ENCODE measurements at places on chromosomes 11 and 22. TPM values are rescaled to one million over a fixed set of nuclear protein-coding genes. Genes with fewer than 3 reads are reported as not detected.

DNA sequence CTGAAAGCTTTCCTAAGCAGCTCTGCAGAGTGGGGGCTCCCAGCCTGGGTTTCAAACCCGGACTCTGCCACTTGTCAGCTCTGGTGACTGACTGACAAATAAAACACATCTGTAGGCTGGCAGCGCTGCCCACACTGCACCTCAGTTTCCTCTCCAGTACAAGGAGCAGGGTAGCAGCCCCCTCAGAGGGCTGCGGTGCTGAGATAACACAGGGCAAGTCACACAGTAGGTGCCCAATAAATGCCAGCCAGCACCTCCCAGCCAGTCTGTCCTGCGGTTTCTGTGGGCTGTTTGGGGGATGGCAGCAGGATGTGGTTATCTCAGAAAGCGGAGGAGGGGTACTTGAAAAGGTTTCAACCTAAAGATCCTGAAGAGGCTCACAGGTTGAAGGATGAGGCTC, 1.5 kb downstream of the SYT12 start:
- DNase-seq: peak; percentile 65

- DNase-seq: no peak
Measured at GRCh38 chr11:3635641-3636375, 6.0 kb downstream of the ART5 start.

GRCh38 chr11:63939397-63939891, 642 bp downstream of the NAA40 start:
- DNase-seq: no peak

DNA sequence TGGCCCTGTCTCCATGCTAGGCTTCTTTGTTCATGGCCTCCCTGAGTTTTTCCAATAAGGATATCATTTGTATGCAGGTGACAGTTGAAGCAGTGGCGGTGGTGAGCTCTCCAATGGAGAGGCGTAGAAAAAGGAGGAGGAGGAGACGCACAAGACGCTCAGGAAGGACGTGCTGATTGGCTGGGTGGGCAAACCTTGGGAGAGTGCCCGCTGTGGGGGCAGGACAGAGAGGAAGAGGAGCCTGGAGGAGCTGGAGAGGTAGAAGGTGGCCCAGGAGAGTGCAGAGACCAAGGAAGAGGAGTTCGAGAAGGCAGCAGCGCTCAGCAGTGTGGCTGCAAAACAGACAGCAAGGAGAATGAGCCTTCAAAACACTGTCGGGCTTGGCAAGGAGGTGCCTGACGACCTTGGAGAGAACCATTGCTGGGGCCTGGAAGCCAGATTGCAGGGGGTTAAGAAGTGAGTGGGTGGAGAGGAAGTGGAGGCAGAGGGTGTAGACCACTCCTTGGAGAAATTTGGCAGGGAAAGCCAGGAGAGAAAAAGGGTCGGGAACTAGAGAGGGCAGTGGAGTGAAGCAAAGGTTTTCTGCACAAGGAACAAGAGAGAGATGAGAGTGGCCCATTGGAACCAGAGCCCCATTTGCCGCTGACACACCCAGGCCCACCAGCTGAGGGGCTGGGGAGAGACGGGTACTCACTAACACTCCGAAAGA, 7.5 kb downstream of the CLCF1 start:
- DNase-seq: no peak

DNA sequence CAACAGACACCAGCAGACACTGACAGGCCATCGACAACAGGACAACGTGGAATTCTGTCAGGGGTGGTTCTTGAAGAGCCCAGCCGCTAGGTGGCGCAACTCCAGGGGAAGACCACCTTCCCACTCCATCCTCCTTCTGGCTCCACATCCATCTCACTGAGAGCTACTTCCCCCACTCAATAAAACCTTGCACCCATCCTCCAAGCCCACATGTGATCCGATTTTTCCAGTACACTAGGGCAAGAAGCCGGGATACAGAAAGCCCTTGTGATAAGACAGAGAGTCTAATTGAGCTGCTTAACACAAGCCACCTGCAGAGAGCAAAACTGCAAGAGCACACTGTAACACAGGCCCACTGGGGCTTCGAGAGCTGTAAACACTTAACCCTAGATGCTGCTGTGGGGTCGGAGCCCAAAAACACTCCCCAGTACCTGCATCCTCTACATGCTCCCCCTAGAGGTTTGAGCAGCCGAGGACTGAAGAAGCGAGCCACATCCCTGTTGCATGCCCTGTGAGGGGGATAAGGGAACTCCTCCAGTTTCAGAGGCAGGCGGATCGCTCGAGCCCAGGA, 11.5 kb upstream of the RAB39A start:
- no peak for DNase-seq

- DNase-seq: no peak
Measured at GRCh38 chr11:126929179-126930061, 71.2 kb downstream of the KIRREL3 start.

DNA sequence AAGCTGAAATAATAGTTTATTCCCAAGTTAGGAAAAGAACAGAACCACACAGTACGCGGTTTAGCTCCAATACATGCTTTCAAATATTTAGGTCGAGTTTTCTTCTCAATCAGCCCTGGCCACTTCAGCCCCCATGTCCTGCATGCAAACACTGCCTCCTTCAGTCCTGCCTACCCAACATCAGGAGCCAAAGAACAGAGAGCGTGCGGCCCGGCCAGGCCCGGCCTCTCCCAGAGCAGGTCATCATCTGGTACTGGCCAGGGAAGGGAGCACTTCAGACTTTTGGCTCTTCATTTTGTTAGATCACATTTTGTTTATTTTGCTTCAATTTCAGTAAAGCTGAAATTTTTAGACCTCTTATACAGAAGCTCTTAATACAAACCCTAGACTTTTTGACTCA, 6.7 kb downstream of the BRD1 start:
- no peak for DNase-seq

DNA sequence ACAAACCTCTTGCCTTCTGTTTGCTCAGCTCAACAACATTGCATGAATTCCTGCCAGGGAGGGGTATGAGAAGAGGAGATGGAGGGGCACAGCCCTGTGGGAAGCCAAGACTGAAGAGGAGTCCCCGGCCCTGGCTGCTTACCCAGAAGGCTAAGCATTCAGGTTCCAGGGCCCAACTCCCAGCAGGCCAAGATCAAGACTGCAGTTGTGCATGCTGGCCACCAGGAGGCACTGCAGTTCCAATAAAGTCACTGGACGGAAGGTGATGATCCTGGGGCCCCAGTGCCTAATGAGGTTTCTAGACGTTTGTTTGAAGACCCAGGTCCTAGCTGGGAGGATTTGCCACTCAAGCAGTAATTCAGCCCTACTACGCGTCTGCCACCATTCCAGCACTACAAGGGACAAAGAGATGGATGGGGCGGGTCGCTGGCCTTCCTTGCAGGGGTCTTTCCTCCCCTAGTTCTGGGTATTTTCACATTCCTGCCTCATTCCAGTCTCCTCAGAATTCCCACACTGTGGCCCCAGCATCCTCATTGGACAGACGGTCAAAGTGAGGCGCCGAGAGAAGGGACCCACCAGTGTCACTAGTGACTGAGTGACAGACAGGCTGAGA, 23.6 kb downstream of the ALX4 start:
- peak; percentile 70 for DNase-seq

GRCh38 chr11:107741044-107741823, 29.4 kb upstream of the SLN start:
- DNase-seq: no peak

DNA sequence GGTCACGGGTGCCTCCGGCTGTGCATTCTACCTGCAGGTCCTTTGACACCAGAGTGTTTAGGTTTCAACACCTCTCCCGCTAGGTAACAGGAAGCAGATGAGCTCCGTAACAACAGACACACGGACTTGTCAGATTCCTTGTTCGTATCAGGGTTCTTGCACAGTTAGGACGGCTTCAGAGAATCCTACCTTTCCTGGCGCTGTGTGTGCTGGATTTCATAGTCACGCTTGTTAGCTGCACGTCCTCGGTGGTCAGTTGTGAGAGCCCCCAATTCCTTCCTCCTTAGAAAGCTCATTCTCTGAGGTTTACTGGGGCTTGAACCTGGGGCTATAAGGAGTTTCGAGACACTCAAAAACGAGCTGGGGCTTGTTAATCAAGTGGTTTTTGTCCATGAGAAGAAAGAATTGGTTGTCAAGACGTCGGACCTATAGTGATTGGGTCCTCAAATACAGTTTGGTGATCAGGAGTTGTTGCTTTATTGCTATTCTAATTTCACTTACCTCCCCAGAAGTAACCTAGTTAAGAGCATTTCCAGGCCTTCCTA, 664 bp downstream of the DDB2 start:
- DNase-seq: no peak

- no peak for DNase-seq
Measured at GRCh38 chr22:39133871-39134270, 18.6 kb downstream of the CBX7 start.

DNA sequence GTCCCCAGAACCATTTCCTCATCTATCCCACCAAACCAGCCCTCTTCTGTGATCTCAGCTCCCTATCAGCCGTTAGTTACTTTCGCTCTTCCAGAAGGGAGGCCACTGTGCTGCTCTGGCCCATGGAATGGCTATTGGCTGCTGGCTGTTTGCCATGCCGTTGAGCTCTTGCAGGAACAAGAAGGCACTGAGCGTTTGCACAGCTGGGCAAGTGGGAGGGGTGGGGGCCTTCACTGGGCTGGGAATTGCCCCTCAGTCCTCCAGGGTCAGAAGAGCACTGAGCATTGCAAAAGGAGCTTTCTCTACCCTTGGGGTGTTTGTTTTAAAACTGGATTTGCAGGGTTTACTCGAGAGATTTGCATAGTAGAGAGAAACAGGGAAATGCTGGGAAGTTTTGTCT, 129.0 kb upstream of the PARVA start:
- DNase-seq: no peak

- no peak for DNase-seq
Measured at GRCh38 chr11:119859684-119860083, 130.7 kb upstream of the NECTIN1 start.

- DNase-seq: no peak
Measured at GRCh38 chr22:45638834-45639746, 32.5 kb upstream of the ATXN10 start.

GRCh38 chr11:75384438-75385080, 14.8 kb upstream of the RPS3 start:
- DNase-seq: peak; percentile 81

DNA sequence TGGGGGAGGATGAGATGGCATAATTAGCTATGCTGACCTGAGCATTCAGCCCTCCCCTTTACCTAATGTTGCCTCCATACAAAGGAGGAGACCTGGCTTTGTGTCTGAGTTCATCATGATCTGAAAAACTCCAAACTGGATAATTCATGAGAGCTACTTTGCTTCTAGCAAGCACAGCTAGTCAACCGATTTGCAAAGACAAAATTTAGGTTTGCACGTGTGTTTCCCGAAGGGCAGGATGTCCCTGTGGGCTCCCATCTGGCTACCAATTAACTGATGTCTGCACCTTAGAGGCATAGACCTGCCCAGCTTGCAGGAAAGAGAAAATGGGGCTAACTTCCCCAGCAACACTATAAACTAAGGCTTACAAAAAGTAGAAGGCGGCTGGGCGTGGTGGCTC, 42.2 kb upstream of the POU2AF1 start:
- no peak for DNase-seq

DNA sequence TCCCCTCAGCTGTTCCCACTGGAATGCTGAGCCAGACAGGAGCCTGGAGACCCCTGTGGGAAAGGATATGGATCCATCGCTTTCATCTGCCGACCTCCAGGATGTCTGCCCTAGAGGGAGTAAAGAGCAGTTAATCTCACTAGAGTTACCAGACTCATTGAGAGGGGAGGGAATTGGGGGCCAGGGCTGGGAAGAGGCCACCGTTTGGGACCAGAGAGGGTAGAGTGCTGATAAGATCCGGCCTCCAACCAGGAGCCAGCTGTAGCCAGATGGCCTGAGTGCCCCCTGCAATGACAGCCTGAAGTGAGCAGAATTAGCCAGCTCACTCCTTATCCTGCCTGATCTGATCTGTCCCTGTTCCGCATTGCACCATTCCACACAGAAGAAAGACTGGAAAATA, 3.7 kb upstream of the APLNR start:
- no peak for DNase-seq

- DNase-seq: no peak
Measured at GRCh38 chr11:134521452-134522289, 109.6 kb upstream of the B3GAT1 start.

DNA sequence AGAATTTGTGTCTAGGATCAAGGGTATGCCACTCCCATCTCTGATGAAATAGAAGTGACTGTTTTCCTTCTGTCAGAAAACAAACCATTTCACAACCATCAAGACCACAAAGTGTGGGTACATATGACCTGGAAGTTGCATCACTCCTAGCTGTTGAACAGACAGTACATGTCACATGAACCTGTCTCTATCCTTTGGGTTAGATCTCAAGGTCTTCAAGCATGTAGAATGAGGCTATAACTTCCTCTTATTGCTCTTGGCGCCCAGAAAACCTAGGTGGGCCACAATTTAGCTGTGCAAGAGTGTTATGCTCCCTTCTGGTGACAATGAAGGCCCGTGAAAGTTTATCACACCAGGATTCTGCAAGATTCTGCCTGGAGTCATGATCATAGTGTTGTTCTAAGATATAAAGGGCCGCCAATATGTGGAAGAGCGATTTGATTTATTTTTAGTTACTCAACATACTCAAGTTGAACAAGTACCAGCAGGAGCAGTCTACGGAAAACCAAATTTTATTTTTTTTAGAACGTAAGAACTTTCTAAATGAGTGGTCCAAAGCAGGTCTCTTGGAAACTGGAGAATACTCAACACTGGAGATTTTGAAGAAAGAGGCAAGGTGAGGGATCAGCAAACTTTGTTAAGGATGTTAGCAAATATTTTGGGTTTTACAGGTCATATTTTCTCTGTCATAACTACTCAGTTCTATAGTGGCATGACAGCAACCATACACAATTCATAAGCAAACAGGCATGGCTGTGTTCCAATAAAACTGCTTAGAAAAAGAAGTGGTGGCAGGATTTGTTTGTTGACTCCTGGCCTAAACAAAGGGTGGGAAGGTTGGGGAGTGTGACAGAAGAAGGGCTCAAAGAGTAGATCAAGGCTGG, 101.8 kb downstream of the USP35 start:
- no peak for DNase-seq

DNA sequence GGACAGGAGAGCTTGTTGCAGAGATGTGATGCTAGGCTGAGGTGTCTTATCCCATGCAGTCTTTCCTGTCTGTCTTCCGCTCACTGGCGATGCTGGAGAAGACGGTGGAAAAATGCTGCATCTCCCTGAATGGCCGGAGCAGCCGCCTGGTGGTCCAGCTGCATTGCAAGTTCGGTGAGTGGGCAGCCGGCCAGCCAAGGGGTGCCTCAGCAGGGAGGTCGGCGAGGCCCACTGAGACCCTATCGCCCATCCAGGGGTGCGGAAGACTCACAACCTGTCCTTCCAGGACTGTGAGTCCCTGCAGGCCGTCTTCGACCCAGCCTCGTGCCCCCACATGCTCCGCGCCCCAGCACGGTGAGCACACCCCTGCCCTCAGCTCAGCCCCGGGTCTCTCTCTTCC, 1.7 kb downstream of the RAD9A start:
- no peak for DNase-seq

Gene RASGRP2
- 12.6 TPM for total RNA-seq

Gene FAM83F
- 1.1 TPM for total RNA-seq

Gene TPH1
- 0.43 TPM for total RNA-seq

Gene MOGAT2
- not detected for total RNA-seq

Gene NRGN
- total RNA-seq: 12.0 TPM

Data from activated naive CD4-positive, alpha-beta T cell treated with anti-CD3 and anti-CD28 coated beads, Interleukin-2, amount 50 U/mL, for 72 hours (primary cell).